ENCODE measurements at places on chromosomes 1 and 21. TPM values are rescaled to one million over a fixed set of nuclear protein-coding genes. Genes with fewer than 3 reads are reported as not detected.
A peak's percentile ranks its signal among the peaks of the same experiment; 100 is the strongest.

DNA sequence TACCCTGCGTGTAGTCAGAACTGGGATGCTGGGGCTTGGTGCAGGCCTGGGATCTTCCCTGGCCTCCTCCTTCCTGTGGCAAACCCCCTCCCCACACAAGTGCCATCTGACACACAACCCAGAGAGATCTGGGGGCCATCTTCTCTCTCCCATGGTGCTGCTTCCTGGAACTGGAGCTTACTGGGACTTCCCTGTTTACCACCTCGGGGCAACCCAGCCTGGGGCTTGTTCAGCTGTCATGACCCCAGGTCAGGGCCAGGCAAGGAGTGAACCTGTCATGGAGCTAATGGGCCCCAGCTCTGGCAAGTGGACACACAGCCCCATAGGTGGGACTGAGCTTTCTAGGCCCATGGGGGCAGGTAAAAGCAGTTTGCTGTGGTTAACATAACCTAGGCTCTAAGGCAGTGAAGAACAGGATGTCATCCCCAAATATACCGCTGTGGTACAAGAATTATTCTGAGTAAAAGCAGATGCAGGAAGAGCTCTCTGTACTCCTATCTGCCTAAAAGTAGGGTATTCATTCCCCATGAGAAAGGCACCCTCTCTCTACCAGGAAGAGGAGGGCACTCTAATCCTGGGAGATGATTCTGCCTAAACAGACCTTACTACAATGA lies 2.4 kb downstream of the TRIM11 start:
- H3K27me3 ChIP-seq, result no peaks in the 10 kb centered on the region
- peak overlapping the region; percentile 94 for H3K4me3 ChIP-seq
- 0 out of 2 replicates have a peak overlapping the region, but pooled peaks have one; percentile 1 for H3K27ac ChIP-seq

DNA sequence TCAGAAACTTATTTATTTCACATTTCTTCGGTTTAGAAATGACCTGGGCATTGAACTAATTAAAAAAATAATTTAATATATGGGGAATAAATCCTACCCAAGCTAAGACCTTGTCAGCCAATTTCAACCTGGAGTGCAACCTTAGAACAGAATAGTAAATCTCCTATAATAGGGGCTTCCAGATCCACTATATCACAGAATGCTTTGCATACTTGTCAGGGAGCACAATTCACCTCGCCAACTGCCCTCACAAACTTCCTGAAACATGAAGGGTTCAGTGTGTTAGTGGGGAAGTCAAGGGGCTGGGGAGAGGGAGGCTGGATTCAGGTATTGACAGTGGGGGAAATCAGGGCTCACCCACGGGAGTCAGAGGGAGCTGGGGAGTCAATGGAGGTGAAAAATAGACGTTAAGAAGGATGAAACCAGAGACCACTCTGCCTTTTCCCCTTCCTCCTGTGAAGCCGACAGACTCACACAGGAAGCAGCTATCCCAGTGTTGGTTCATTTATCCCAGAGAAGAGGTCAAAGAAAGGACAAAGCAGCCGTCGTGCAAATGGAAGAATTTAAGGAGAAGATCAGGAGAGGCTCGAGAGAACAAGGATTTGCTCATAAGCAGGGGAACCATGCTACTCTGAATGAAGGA lies 453.3 kb downstream of the NUF2 start:
- H3K4me3 ChIP-seq, result no peak overlapping the region
- H3K36me3 ChIP-seq, result no peaks in the 10 kb centered on the region
- H3K27me3 ChIP-seq, result peaks cover 3% of the 10 kb centered on the region
- no peak for DNase-seq

DNA sequence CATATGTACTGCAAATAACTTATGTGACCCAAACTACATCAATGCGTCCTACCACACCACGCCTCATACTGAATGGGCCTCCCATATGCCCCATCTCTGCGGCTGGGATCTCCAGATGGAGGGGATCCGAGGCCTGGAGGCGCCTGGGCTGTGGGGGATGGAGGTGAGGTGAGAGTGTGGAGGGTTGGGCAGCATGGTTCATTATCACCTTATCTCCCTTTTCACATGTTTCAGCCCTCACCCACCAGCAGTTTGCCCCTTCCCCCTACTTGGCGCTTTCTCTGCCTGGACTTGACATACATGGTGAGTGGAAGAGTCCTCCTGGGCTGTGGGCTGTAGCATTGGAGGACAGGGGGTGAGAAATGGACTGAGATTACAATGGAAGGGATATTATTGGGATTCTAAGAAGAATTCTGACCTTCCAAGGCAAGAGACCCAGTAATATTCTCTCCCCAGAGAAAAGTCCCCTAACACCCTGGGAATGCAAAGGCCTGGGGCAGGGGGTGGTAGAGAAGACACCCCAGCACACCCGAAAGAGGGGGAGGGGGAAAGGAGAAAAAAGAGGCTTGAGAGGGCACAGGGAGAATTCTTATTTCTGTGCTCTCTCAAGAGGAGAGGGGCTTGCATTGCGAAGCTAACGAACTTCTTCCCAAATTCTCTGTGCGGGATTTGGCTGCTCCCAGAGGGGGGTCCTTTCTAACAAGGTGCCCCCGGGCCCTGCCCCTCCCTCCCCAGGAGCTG lies 61.4 kb downstream of the MEF2D start:
- DNase-seq, result no peak
- H3K36me3 ChIP-seq, result 0 out of 2 replicates have a peak, but pooled peaks cover 5% of the 10 kb centered on the region
- H3K4me3 ChIP-seq, result no peak overlapping the region
- H3K4me1 ChIP-seq, result peaks cover 13% of the 10 kb centered on the region

- H3K36me3 ChIP-seq, result peaks cover 48% of the 10 kb centered on the region
- peaks cover 36% of the 10 kb centered on the region for H3K4me1 ChIP-seq
- peak overlapping the region; percentile 93 for H3K4me3 ChIP-seq
- no peak for DNase-seq
- no peaks in the 10 kb centered on the region for H3K27me3 ChIP-seq
Observed at GRCh38 chr1:153636312-153636711, 2.4 kb downstream of the CHTOP start.

DNA sequence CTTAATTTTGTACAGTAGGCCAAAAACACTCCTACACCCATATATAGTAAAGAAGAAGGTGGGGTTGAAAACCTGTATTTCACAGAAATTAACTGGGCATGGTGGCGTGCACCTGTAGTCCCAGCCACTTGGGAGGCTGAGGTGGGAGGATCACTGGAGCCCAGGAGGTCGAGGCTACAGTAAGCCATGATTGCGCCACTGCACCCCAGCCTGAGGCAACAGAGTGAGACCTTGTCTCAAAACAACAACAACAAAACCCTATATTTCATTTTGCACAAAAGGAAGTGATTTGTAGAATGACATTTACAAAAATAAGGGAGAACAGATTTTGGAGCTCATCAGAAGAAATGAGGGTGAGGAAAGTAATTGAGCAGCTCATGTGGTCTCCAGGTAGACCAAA lies 2.2 kb upstream of the LYPLA2 start:
- peak overlapping the region; percentile 87 for H3K27ac ChIP-seq
- peaks cover 12% of the 10 kb centered on the region for H3K27me3 ChIP-seq
- peaks cover 32% of the 10 kb centered on the region for H3K36me3 ChIP-seq
- H3K4me1 ChIP-seq, result peaks cover 34% of the 10 kb centered on the region

DNA sequence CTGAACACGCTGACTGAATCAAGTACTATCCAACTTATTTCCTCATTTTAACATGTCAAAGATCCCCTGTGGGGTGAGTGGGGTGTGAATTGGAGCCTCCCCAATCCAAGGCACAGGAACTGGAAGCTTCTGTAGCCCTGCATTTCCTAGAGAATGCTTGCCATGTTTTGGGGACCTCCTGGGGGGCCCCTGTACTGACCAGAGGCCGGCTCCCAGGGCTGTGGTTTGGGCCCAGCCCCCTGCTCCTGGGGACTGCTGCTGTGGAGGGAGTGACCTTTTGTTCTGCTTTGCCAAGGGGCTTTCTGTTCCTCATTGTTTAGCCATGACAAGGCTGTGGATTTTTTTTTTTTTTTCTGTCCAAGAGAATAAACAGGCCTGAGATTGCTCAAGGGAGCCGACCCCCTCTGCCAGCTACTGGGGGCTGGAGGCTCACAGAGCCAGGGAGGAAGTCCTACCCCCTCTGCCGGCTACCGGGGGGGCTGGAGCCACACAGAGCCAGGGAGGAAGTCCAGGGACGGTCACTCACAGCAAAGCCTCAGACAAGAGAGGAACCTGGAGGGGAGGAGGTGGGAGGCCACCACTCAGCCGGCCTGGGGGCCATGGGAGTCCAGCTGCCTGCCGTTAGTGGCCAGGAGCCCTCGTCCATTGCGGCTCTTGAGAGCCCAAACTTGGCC lies 17.4 kb downstream of the TNFRSF1B start:
- H3K36me3 ChIP-seq, result no peaks in the 10 kb centered on the region
- H3K27me3 ChIP-seq, result peaks cover 17% of the 10 kb centered on the region
- DNase-seq, result no peak
- no peak overlapping the region for H3K4me3 ChIP-seq

DNA sequence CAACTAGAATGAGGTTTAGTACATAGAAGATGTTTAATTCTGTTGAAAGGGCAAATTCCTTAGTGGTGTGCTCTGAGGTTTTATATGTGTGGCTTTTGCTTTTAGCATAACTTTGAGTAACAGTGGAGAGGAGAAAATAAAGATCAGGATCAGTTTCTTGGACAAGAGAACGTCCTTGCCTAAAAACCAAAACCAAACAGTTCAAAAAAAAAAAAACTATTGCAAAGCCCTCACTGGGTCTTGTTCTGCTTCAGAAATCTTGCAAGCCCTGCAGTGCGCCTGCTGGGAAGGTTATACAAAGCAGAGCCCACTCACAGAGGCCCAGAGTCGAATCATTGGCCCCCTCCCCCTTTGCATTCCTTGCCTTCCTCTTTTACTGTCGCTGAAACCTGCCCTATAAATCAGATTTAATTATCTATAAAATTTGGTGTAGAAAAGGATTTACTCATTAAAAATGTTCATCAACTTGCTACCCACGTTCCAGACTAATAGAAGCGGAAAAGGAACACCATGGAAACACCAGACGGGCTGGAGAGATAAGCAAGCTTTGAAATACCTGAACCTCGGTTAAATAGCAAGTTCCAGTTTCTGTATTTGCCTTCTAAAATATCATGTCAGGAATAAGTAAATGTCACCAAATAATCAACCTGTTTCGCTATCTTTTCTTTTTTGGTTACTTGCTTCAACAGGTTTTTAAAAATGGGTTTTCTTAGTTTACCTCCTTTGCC lies 201.6 kb upstream of the PTBP2 start:
- no peak overlapping the region for H3K27ac ChIP-seq
- no peak for DNase-seq
- peaks cover 2% of the 10 kb centered on the region for H3K27me3 ChIP-seq
- peaks cover 7% of the 10 kb centered on the region for H3K4me1 ChIP-seq
- no peak overlapping the region for H3K4me3 ChIP-seq

GRCh38 chr1:202374099-202374498 lies 25.6 kb downstream of the PPP1R12B start:
- peaks cover 8% of the 10 kb centered on the region for H3K4me1 ChIP-seq
- no peak overlapping the region for H3K4me3 ChIP-seq
- no peak for DNase-seq
- peaks cover 14% of the 10 kb centered on the region for H3K36me3 ChIP-seq

GRCh38 chr1:29355375-29355774 lies 119.1 kb downstream of the PTPRU start:
- no peak for DNase-seq
- peaks cover 25% of the 10 kb centered on the region for H3K27me3 ChIP-seq
- H3K36me3 ChIP-seq, result no peaks in the 10 kb centered on the region
- peaks cover 6% of the 10 kb centered on the region for H3K4me1 ChIP-seq

DNA sequence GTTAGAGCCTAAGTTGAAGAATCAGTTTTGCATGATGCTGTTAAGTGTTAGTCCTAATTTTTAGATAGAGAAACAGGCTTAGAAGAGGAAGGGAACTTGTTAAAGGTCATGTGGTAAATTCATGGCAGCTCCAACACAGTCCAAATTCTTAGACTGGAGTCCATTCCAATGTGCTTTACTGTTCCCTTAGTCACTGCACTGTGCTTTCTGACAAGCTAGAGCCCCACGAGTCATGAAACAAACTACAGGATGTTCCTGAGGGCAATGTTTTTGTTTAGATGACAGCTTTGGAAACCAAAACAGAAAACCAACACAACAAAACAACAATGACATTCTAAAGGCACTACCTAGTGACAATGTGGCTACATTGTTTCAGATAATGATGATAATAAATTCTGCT lies 23.1 kb upstream of the RGS4 start:
- H3K36me3 ChIP-seq, result no peaks in the 10 kb centered on the region
- H3K27me3 ChIP-seq, result no peaks in the 10 kb centered on the region
- no peak overlapping the region for H3K4me3 ChIP-seq

- peaks cover 14% of the 10 kb centered on the region for H3K36me3 ChIP-seq
- peaks cover 2% of the 10 kb centered on the region for H3K27me3 ChIP-seq
- DNase-seq, result no peak
Observed at GRCh38 chr21:28991861-28992525, 684 bp downstream of the LTN1 start.

GRCh38 chr1:116031302-116031835 lies 55.1 kb downstream of the SLC22A15 start:
- H3K4me3 ChIP-seq, result no peak overlapping the region
- DNase-seq, result no peak
- H3K27ac ChIP-seq, result no peak overlapping the region
- H3K36me3 ChIP-seq, result 0 out of 2 replicates have a peak, but pooled peaks cover 4% of the 10 kb centered on the region

GRCh38 chr1:2128189-2128901 lies 66.2 kb downstream of the FAAP20 start:
- H3K36me3 ChIP-seq, result no peaks in the 10 kb centered on the region
- peaks cover 4% of the 10 kb centered on the region for H3K27me3 ChIP-seq
- no peak overlapping the region for H3K27ac ChIP-seq
- no peak overlapping the region for H3K4me3 ChIP-seq
- peaks cover 18% of the 10 kb centered on the region for H3K4me1 ChIP-seq
- DNase-seq, result no peak

DNA sequence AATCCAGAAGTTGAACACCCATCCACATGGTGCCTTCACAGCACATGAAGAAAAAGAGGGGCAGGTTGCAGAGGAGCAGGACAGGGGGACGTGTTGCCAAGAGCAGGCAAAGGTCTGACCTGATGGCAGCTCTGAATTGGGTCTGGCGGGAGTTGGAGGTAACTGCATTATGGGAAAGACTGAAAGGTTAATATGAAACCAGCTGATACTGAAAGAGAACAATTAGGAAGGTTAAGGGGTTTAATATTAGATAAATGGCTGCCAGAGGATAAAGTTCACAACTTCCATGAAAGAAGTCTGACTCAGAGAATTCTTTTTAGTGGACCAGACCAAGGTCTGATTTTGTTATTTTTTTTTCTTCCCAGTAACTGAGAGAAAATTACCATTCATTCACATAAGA lies 76.1 kb downstream of the CD58 start:
- no peaks in the 10 kb centered on the region for H3K36me3 ChIP-seq
- no peak overlapping the region for H3K27ac ChIP-seq
- DNase-seq, result no peak
- H3K4me3 ChIP-seq, result no peak overlapping the region
- H3K27me3 ChIP-seq, result peaks cover 6% of the 10 kb centered on the region

The VANGL2 gene
- not detected for total RNA-seq

The DHX9 gene
- 162 TPM for total RNA-seq

The FNDC5 gene
- total RNA-seq, result 0.73 TPM

The SPRR1B gene
- total RNA-seq, result not detected
